ENCODE measurements at places on chromosomes 4 and X.
A peak's percentile ranks its signal among the peaks of the same experiment; 100 is the strongest.

DNA sequence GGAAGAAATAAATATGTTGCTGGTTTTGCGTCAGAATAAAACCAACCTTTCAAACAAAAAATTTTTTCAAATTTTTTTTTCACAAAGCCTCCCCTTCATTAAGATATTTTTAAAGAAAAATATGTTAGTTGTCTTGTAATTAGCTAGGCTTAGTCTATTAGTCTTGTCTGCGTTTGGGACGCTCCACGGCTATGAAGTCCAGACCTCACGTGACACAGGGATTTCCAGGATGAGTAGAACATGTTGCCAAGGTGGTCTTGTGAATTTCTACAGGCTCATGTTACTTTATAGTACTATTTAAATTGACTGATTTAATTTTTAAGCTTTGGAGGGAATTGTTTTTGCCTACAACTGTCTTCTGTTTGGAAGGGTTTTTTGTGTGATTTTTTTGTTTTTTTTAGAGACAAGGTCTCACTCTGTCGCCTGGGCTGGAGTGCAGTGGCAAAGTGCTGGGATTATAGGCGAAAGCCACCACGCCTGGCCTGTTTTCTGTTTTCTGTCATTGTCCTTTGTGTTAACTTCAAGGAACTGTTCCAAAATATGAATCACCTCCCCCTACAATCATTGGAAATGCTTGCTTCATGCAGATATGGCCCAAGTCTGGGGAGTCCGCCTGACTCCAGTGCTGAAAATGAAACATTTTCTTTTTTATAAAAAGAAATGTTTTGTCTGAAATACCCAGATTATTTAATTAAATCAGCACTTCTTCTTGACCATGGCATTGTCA is 26.2 kb downstream of the TMEM144 start:
- DNase-seq = no peak

DNA sequence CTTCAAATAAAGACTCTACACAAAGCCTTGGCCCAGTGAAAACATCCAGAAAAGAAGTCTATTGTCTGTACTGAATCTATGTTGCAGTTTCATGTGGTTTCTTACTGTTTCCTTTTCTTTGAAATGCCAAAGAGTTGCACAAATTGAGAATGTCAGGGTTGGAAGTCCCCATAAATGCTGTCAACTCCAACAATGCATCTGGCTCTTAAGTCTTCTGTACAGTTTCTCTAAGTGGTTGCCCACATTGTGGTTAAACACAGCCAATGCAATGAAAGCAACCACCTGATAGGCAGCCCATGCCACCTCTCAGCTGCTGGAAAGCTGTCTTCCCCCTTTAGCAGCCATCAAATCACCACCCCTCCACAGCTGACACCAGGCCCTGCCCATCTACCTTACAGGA is 67.2 kb upstream of the C1GALT1C1 start:
- peak; percentile 11 for DNase-seq

DNA sequence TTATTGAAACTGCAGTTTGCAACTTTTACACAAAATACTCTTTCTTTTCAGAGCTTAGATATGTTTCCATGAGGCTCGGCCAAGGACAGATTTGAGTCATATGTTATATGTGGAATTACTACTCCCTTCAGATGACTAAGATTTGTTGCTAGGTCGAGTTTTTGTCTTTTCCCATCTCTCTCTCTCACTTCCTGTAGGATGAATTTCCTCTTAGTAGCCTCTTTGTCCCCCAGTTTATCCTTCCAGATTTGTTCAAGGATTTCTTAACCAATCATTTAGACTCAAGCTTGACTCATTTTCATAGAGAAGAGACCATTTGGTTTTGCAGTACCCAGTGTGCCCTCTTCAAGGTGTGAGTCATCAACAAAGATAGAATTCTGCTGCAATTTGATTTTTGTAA is 209.2 kb downstream of the GLUD2 start:
- DNase-seq = no peak

- no peak for DNase-seq
Observed at GRCh38 chr4:106473515-106473914, 104.9 kb upstream of the GIMD1 start.

- DNase-seq = no peak
Observed at GRCh38 chrX:21870494-21870893, 14.7 kb downstream of the YY2 start.

DNA sequence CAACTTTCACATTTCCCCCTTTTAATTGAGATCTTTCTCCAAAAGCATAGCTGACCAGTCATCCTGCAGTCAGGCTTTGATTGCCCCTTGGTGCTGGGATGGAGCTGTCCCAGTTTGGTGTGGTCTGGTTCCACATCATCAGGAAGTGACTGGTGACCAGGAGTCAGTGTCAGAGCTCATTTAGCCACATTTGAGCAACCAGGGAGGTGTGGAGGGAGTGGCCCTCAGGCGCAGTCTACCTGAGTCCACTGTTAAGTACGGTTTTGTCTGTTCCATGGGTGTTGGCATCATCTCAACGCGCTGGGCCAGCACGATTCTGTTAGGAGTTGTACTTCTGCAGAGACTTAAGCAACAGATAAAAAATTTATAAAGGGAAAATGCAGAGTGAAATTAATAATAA is 52.6 kb downstream of the RGS12 start:
- no peak for DNase-seq

- no peak for DNase-seq
Observed at GRCh38 chr4:22661443-22661842, 31.3 kb upstream of the GBA3 start.

GRCh38 chr4:184471881-184472613 is 2.3 kb downstream of the IRF2 start:
- peak; percentile 43 for DNase-seq

DNA sequence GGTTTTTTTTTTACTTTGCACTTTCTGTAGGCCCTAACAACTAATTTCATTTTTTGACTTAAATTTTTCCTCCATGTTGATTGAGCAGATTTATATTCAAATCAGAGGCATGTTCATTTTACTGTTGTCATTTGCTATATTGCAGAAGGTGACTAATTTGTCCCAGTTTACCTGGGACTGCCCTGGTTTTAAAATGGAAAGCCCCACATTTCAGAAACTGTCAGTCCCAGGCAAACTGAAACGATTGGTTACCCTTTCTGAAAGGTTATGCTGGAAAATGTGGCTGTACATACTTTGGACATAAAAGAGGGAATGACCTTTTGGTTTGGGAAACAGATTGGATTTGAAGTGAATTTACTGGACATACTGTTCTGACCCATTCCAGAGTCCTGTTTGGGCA is 160.0 kb downstream of the SPCS3 start:
- no peak for DNase-seq

GRCh38 chrX:153569475-153569874 is 29.5 kb downstream of the CCNQ start:
- no peak for DNase-seq

GRCh38 chrX:135432453-135432852 is 10.7 kb downstream of the SMIM10L2A start:
- no peak for DNase-seq

- DNase-seq = peak; percentile 88
Observed at GRCh38 chr4:113761620-113762185, at the start of gene CAMK2D. CAMK2D (minus strand) TSS chr4:113761738; CDS start chr4:113761068, 670 bp downstream.

DNA sequence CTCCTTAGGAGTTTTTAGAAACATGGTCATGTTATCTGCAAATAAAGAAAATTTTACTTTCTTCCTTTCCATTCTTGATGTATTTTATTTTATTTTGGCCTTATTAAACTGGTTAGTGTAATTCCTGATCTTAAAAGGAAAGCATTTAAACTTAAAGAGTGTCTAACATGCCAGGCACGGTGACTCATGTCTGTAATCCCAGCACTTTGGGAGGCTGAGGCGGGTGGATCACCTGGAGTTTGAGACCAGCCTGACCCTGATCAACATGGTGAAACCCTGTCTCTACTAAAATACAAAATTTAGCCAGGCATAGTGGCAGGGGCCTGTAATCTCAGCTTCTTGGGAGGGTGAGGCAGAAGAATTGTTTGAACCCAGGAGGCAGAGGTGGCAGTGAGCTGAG is 281.3 kb downstream of the PTTG2 start:
- DNase-seq = no peak

GRCh38 chr4:89551191-89551590 is 243.6 kb upstream of the GPRIN3 start:
- no peak for DNase-seq

All from activated CD4-positive, alpha-beta T cell treated with anti-CD3 and anti-CD28 coated beads, Interleukin-2, amount 50 U/mL, for 48 hours (primary cell).